Hematopoietic multipotent progenitor cell treated with erythropoietin and hydrocortisone succinate and interleukin-3 and kit ligand, for 8 days (in vitro differentiated cells): ENCODE measurements at places on chromosomes 5 and 9.

DNA sequence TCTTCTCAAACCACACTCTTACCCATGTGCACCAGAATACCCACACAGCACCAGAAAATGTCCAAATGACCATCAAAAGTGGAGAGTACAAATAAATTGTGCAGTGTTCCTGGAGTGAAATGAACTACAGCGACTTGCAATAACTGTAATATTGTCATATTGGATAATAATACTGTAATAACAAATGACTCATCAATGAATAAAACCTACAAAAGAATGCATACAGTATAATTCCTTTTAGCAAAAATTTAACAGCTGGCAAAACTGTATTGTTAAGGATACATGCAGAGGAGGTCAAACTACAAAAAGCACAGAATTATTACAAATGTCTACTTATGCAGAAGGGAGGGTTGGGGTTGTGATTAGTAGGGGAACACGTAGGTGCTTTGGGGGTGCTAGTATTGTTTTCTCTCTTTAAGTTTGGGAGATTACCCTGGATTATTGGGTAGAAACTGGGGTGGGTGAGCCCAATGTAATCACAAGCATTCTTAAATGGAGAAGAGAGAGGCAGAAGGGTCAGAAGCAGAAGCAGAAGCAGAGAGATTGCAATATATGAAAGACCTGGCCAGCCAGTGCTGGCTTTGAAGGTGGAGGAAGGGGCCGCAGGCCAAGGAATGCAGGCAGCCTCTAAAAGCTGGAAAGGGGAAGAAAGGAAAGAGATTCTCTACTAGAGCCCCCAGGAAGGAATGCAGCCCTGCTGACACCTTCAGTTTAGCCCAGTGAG is 21.8 kb downstream of the IRF1 start:
- DNase-seq, result no peak

GRCh38 chr5:133396187-133396741 is 216.1 kb downstream of the FSTL4 start:
- no peak for DNase-seq

GRCh38 chr5:54760182-54760935 is 225.0 kb downstream of the ESM1 start:
- DNase-seq, result no peak

DNA sequence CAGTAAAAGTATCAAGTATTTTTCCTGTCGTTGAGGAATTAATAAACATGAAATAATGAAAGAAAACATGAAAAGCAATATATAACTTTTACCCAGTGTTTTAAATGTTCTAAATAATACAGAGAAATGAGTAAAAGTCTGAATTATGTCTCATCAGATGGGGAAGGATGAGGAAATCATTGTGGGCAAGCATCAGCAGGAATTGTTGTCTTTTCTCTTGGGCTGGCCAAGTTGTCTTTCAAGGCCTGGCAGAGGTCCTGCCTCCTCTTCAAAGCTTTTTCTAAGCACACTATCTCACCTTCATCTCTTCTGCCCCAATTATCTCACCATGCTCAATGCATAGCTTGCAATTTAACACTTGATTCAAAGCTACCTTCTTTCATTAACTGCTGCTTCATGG is 41.9 kb downstream of the MOCS2 start:
- DNase-seq, result no peak

DNA sequence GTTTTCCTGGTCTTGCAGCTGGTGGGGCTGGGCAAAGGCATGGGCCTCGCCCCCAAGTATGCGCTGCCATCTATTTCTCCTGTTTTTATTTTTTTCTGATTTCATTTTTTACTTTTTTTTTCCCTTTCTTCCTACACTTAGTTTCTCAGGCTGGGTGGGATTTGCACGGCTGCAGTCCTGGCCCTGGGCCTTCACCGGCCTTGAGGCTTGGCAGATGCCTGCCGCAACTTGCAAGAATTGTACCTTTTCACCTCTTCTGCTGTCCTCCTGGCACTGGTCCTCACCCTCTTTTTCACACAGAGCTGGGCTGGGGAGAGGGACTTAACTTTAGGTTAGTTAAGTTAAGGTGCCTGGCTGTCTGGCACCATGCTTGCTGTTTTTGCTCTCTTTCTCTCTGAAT is 10.3 kb upstream of the IRGM start:
- DNase-seq, result no peak

DNA sequence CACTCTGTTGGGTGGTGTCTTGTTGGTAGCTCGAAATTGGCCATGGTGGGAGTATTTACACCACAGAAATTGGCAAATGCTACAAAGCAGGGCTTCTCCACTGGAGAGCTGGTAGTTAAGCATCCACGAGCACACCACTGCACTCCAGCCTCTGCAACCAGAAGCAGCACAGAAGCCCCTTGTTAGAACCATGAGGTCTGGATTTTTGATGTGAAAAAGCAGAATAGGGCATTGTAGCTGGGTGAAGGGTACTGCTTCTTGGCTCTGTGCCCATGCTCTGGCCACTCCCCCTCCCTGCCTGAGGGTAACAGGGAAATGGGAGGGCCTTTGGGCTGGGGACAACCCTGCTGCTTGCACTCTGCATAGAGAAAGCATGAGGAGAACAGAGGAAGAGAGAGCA is 81.2 kb upstream of the UBTD2 start:
- no peak for DNase-seq
